ENCODE measurements at places on chromosomes 7 and 10.

DNA sequence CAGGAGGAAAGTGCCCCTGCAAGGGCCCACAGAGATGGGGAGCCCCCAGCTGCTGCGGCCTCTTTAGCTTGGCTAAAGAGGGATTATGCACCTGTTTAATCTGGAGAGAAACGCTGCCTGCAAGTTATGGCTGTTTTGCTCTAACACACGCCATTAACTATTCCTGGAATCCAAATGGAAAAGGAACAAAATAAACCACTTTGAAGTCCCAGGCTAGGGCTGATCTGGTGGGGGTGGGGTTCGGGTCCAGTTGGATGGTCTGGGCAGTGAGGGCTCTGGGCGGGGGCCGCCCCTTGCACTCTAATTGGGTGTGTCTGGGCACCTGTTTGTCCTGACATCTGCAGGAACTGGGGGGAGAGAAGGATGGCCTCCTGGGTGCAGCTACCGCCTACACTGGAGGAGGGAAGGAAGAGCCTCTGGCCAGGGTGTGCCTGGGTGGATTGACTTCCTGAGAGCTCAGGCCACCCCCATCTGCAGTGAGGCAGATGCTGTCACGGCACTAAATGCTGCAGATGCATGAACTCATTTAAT lies 300.6 kb downstream of the ZEB1 start:
- DNase-seq: no peak

- DNase-seq: no peak
Measured at GRCh38 chr7:106369352-106369751, 84.6 kb upstream of the NAMPT start.

- no peak for DNase-seq
Measured at GRCh38 chr7:86094166-86094669, 549.5 kb upstream of the GRM3 start.

DNA sequence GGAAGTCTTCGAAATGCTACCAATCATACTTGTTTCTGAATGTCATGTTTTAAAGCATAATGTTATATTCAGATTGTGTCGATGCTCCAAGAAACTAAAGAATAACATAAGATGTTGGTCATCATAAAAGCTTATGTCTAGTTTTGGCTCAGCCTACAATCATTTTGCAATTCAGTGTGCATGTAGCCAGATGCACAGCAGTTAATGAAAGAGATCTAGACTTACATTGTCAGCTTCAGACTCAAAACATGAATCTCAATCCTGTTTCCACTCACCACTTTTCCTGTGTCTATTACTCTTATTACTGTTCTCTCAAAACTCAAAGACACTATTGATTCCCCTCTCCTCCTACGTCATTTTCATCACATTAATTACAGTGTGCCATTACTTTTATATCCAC lies 21.4 kb downstream of the TMEM196 start:
- no peak for DNase-seq

DNA sequence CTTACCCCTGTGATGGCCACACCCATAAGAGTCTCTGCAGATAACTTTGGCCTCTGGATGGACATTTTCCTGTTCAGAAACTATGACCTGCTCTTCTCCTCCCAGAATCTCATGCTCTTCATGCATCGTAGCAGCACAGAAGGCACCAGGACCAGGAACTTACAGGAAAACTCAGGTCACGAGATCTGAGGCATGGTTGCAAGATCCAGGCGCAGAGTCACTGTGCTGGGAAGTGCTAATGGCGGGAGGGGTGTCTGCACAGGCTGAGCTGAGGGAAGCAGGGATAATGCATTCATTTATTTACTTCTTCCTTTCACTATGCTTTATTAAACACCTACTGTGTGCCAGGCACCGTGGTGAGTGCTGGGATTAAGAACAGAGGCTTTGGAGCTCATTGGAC lies 48.2 kb upstream of the LOXL4 start:
- DNase-seq: no peak

- no peak for DNase-seq
Measured at GRCh38 chr7:15279640-15280039, 282.2 kb downstream of the AGMO start.

DNA sequence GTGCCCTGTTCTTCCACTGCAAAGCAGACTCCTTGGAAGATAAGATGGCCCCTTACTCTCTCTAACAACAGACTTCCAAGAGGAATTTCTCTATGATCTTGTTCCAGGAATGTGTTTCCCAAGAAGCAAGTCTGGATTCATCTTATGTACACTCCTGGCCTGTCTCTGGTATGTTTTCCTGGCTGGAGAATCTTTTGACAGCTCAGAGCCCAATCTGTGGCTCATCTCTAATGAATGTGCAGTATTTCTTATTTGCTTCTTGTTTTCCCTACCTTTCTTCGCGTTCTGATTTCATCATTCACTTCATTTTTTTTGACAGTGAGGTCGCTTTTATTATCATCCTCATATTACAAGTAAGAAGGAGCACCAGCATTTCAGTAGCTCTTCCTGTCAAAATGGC lies 53.0 kb upstream of the PITRM1 start:
- DNase-seq: no peak

GRCh38 chr7:16063716-16064675 lies 357.3 kb downstream of the CRPPA start:
- no peak for DNase-seq

DNA sequence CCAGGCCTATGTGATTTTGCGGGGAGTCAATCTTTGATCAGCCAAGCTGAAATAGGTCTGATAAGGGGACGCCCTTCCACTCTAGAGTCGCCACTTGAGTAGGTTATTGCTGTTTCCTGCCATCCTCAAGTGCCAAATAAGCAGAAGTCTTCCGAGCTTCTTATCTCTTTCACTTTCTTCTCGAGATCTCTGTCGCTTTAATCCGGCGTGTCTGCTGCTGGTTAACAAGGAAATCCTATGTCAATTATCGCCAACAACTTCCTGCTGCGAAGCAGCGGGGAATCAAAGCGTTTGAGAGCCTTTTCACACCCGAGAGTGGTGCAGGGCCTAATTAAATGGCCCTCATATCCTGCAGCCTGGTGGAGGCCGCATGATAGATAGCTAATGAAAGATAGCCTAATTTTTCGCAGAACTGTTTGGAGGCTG lies 215.9 kb downstream of the RAB11FIP2 start:
- DNase-seq: no peak

DNA sequence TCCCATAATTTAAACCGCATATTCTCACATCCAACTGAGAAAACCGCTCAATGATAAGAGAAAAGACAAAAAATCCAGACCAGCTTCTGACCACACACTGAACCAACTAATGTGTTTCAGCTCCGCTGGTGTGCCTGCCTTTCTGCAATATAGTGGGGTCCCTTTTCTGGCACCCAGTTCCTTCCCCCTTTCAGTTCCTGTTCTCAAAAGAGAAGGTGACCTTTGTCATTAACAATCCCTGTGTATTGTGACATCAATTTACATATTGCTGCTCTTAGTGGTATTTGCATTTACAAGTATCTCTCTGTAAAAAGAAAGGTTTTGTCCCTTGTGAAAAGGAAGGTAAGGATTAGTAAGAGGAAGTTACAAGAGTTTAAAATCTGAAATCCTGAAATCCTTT lies 1.4 kb downstream of the PPP1R17 start:
- no peak for DNase-seq

DNA sequence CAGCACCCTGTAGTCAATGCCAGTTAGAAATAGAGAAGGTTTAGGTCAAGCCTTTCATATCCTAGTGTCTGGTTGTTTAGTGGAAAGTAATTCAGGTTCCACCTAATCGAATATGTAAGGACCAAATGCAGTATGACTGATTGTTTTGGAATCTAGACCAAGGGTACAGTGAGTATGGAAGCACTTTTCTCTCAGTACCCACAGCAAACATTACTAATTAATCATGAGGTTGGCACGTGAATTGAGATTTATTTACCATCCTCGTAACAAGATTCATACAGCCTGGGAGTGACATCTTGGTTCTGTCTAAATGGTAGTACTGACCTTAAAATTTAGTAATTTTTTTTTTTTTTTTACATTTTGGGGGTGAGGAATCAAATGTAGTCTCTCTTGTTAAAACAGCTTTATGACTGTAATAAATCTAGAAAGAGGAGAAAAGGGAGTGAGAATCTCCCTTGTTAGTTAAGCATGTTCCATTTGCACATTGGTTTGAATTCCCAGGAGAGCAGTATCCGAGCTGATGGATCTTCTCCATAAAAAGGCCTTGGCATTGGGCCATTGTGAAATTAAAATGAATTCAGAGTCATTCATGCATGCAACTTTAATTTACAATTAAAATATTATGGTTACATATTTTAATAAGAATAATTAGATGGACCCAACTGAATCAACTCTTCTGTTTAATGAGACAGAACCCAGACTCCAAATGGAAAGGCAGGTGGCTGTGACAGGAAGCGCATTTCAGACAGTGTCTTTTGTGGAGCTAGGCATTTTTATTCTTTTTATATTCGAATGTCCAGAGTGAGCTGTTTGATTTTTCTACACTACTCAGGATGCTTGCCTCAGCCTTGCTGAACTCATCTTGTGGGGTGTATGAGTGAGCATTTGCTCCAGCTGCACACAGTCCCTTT lies 57.6 kb downstream of the SNX10 start:
- no peak for DNase-seq

DNA sequence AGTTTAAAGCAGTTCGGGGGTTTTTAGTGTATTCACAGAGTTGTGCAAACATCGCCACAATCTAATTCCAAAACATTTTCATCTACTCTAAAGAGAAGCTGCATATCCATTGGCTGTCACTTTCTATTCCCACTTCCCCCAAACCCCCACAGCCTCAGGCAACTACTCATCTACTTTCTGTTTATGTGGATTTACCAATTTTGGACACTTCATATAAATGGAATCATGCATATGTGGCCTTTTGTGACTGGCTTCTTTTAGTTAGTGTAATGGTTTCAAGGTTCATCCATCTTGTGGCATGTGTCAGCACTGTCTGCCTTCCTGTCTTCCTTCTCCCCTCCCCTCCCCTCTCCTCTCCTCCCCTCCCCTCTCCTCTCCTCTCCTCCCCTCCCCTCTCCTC lies 78.5 kb upstream of the FZD1 start:
- DNase-seq: no peak

DNA sequence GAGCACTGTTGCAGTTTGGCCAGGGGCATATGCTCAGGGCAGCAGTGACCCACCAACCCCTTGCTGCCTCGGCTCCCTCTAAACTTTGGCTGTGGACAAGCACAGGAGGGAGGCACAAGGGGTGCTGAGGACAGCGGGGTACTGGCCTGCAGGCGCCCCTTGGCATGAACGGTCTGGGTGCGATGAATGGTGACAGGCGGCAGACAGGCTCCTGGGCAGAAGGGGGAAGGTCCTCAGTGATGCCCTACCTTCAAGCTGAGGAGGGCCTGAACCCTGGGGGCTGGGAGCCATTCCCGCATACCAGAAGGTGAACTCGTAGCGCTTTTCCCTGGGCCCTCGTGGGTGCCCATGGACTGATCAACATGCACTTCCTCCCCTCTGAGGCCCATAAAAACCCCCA lies 567.1 kb downstream of the GRM8 start:
- no peak for DNase-seq

- DNase-seq: no peak
Measured at GRCh38 chr10:131844529-131845084, 56.2 kb upstream of the PPP2R2D start.

GRCh38 chr10:80416479-80417098 lies 8.2 kb downstream of the PRXL2A start:
- no peak for DNase-seq

- peak; percentile 28 for DNase-seq
Measured at GRCh38 chr7:371119-371778, 81.3 kb downstream of the FOXL3 start.

GRCh38 chr10:57260175-57260574 lies 899.1 kb upstream of the ZWINT start:
- no peak for DNase-seq

- no peak for DNase-seq
Measured at GRCh38 chr7:25388681-25389080, 160.4 kb upstream of the NPVF start.

DNA sequence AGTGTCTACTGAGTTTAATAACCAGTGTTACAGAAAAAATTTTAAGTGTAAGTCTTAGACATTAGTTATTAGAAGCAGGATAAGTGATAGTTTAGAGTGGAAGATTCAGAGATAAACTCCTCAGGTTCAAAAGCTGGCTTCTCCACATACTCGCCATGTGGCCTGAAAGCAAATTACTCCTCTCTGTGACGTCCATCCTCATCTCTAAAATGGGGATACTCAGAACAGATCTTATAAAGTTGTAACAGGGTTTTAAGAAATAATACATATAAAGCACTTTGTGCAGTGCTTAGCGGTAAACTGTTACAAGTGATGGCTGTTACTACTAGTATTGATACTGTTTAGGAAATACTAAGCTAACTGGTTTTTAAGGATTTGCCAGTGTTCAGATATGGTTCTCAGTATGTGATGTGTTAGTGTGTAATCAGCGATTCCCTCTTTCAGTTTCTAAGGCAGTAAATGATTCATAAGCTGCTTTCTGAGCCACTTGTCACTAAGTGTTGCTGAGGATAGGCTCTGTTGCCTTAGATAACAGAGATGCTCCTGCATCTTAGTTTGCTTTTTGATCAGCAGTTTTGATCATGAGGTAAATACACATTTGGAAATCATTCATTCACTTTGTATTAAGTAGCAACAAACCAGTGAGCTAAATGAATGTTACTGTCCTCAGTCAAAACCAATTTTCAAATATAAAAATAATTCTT lies 58.7 kb downstream of the CYP51A1 start:
- no peak for DNase-seq

DNA sequence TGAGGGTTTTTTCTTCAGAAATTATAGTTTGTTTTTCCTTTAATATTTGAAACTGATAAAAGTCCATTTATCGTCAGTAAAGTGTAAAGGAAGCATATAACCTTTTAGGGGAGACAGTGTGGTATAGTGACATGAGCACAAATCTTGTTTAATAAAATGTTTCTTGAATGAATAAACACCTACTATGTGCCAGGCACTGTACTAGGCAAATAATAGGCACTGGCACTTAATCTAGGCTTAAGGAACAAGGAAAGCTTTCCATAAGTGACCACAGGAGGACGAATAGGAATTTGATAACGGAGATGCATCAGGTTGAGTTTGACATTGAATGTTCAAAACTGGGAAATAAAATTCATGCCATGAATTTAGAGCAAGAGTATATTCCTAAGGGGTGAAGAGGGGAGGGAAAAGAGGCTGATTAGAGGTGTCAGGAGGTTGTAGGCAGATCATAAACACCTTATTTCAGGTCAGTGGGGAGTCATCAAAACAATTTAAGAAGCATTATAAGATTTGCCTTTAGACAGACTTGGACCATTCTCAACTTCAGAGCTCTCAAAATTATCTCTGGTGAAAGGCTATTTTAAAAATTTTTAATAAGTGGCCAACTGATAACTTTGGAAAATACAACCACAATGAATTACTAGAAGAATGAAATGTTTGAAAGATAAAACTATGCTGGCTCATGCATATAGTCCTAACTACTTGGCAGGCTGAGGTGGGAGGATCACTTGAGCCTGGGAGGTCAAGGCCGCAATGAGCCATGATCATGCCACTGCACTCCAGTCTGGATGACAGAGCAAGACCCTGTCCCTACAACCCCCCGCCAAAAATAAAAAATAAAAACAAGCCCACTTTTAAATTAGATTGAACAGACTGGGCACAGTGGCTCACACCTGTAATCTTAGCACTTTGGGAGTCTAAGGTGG lies 22.4 kb downstream of the RALA start:
- DNase-seq: no peak
